Astrocyte (in vitro differentiated cells and primary cell): ENCODE measurements at places on chromosomes 5 and 9.

DNA sequence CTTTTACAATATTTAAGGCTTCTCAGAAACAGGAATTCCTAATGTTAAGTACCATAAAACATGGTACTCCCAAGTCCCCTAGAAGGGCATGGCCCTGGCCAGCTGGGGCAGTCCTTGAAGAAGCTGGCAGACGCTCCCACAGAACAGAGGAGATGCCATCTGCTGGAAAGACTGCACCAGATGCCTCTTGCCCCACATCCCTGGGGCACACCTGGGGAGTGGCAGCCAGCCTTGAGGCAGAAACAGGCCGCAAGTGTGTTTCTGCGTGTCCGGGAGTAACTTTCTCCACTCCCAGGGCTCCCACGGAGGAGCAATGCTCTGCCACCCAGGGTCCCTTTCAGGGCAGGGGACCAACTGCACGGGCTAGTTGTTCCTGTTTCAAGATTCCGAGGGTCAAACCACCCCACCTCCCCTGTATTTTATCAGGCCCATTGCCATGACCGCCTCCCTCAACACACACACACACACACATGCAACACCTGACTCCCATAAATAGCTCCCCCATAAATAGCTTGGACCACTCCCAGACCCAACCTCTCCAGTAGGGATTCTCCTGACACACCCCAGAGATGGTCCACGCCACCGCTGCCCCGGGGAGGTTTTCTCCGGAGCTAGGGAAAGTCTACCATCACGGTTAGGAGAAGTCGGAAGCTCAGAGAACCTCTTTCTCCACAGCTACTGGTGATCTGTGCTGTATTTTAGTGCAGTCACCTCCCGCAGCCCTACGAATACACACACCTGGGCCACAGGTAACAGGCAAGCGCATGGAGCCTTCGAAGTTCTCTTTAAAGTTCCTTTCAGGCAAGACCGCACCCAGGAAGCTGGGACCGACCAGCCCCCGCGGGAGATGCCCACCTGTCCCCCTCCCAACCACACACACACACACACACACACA is 1.5 kb downstream of the SPOCK1 start:
- DNase-seq = no peak

DNA sequence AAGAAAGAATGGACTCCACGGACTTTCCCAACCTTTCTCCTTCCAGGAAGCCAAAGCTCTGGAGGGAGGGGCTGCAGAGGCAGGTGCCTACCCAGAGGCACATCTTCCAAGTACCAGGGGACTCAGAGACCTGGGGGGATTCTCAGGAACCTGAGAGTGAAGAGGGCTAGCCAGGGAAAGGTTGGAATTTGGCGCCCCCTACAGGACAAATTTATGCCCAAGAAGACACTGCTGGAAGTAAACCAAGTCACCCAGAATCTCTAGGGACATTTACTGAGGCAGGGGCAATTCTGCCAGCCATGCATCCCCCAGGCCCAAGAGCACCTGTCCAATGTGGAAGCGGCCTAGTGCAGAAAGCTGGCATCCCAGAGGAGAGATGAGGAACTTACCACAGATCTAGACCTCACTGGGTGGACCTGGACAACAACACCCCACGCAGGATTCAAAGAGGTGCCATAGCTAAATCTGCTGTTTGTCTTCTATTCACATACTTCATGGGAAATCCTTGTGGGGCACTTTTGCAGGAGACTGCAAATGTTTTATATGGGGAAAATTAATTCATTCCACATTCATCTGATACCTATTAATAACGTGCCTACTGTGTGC is 25.9 kb upstream of the IDNK start:
- no peak for DNase-seq

GRCh38 chr5:147859962-147860640 is 18.4 kb upstream of the SCGB3A2 start:
- DNase-seq = no peak

DNA sequence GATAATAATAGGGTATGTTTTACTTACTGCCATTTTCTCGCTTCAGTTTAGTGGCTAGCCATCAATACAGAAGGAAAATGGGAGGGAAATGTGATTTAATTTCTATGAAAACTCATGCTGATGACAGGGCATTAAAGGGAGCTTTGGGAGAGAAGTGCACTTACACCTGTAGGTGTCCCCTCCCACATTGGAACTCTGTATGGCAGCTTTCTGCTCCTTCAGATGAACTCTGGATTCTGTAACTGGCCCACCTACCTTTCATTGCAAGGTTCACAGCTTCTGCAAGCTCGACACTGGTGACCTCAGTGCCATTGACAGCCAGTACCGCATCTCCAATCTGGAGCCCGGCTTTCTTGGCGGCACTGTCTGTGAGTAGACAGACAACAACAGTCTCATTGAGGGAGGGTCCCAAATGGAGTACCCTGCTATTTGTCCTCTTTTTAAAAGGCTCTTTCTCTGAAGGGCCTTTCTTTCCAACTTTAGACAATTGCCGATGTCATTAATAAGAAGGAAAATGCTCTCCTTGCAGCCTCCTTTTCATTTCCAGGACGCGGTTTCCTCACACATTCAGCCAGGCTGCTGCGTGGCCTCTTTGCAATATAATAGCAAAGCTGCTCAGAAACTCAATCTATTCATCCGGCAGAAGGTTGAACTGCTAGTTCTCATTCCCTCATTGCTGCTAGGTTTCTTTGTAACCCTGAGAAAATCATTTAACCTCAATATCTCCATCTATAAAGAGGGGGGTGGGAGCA is 63.6 kb downstream of the NUDT12 start:
- DNase-seq = no peak

- peak; percentile 87 for DNase-seq
Observed at GRCh38 chr5:174736331-174736721, 11.9 kb downstream of the MSX2 start.

DNA sequence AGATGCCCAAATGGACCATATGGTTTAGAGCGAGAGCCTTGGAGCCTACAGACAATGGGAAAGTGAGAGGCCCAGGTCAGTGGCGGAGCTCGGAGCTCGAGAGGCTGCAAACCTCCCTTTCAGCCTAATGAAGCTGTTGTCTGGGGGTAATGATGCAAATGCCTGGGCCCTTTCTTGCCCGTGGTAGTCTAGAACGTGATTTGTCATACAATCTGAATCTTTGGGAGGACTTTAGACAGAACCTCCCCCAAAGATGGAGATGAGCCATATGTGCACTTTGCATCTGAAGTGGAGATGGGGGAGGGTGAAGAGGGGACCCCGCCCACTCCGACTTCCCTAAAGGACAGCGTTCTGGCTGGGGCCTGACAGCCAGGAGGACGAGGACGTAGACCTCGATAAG is 10.3 kb upstream of the NEUROG1 start:
- no peak for DNase-seq

- no peak for DNase-seq
Observed at GRCh38 chr9:127089631-127090081, 32.8 kb downstream of the ANGPTL2 start.

GRCh38 chr5:73274881-73275663 is 102.1 kb downstream of the TMEM174 start:
- no peak for DNase-seq

DNA sequence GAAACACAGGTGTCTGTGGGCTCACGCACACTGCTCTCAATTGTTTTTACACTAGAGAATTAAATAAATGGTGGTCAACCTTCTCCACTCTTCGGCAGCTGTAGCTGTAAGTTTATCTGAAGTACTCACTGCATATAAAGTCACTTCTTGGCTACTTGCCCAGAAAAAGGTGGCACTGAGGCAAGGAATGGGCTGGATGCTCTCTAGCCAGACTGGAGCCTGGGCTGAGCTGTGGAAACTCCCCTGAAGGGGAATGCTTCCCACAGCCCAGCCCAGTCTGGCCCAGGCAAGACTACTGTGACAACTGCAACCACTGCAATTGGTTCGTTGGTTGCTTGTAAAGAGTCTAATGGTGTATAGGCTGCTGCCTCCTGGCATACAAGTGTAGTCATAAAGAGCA is 4.5 kb downstream of the LEAP2 start:
- peak; percentile 65 for DNase-seq

DNA sequence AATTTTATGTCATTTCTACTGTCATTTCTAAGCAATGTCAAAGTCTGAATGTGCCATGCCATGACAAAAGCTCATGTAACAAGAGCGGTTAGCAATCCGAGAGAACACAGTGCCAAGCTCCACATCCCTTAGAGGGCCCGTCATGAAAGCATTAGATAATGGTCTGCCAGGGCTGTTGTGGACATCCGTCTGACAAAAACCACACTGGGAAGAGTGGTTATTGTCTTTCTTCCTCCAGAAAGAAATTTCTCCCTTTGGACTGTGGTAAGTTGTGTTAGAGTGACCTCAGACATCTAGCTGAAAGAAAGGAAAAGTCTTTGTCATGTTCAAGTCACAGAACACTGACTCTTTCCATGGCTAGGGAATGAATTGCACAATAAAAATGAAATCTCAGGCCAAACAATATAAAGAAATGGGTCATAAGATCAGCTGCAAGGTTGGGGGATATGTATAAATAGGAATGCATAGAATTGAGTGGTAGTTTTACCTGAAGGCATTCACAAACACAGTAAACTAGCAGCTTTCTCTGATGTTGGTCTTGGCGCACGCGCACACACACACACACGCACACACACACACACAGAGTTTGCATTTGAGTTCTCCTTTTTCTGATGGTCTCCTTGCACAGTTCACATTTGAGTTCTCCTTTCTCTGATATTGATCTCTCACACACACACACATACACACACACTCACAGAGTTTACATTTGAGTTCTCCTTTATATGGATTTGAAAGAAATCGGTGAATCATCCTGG is 5.3 kb downstream of the SLC1A3 start:
- no peak for DNase-seq
